ENCODE measurements at places on chromosomes 2 and 18.

GRCh38 chr2:157336137-157337010 lies 10.8 kb upstream of the ERMN start:
- peak; percentile 12 for DNase-seq

- DNase-seq, result no peak
Measured at GRCh38 chr18:45680066-45680690, 43.8 kb upstream of the SLC14A1 start.

GRCh38 chr2:179263446-179264367 lies 925 bp downstream of the SESTD1 start:
- peak; percentile 34 for DNase-seq

GRCh38 chr2:167438206-167438605 lies 549.9 kb downstream of the XIRP2 start:
- no peak for DNase-seq

- no peak for DNase-seq
Measured at GRCh38 chr2:225462945-225463344, 63.4 kb downstream of the NYAP2 start.

GRCh38 chr18:45628979-45629958 lies 14.0 kb downstream of the SLC14A2 start:
- no peak for DNase-seq

Measured in stimulated activated CD4-positive, alpha-beta T cell treated with anti-CD3 and anti-CD28 coated beads, Interleukin-4, amount 100 ng/mL, for 4 hours (primary cell).